Occipital lobe (tissue), 3 donors: ENCODE measurements at places on chromosomes 12 and 14.

DNA sequence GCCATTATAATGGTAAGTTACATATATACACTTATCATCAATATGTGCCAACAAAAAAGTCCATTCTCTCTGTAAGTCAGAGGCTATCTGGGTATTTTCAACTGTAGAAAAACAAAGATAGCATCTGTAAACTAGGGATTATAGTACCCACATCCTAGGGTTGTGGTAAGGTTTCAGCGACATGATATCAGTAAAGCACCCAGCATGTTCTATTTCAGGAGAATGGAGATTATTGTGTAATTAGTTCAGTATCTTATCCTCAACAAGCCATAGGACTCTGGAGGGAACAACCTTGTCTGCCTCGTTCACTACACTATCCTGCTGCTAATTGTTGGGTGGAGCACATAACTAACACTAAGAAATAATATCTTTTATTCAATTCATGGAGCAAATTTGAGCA is 19.7 kb upstream of the CKAP4 start:
- DNase-seq: no peak

GRCh38 chr12:12230275-12230674 is 36.6 kb downstream of the LRP6 start:
- DNase-seq: no peak

DNA sequence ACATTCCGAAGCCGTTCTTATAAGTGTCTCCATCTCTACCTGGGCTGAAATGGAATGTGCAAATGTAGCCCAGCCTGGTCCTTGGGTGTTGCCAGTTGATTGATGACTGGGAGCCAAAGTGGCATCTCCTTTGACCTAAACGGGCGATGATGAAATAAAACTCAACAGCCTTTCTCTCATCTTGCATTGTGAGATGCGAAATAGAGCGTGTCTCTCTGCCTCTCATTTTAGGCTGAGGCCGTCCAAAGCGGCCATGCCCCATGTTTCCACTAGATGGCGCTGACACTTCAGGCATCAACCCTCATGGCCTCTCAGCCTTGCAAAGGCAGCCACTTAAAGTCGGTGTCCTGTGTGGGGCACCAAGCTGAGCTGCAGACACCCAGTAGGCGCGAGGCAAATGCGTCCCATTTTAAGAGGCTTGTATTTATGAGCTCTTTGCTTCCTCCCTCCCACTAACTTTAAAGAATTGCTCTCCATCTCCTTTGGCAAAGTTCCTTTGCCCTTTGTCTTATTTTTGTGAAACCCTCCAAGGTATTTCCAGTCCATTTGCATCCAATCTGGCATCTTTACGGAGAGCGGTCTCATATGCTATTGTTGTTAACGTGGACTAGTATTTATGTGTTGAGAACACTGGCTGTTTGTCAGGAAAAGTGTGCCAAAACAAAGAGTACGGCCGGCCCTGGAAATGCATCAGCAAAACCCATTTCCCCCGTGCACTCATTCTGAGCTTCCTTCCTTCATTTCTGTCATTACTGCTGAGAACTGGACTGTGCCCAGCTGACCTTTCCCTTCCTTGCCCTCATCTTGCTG is 25.0 kb downstream of the GPRC5A start:
- peak; percentile 86 for DNase-seq

DNA sequence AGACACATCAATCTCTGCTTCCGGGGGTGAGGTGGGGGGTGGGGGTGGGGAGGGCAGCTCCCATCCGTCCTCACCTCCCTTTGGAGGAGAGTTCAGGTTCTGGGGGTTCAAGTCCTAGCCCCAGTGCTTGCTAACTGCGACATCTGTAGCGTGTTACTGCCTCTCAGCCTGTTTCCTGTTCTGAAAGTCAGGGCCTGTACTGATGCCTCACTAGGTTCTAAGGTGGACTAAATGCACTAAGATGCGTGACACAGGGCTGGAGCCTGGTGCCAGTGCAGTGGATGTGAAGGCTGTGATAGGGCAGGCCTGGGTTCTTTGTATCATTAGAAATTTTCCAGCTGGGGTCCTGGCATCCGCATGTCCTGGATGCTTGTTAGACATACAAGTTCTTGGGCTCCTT is 17.3 kb upstream of the TDRD9 start:
- DNase-seq: no peak

- no peak for DNase-seq
Observed at GRCh38 chr12:112964067-112964670, 14.2 kb upstream of the OAS2 start.
